ENCODE measurements at places on chromosomes 2 and 18. TPM values are rescaled to one million over a fixed set of nuclear protein-coding genes. Genes with fewer than 3 reads are reported as not detected.

- peak overlapping the region; percentile 3 for H3K27ac ChIP-seq
- H3K27me3 ChIP-seq, result no peaks in the 10 kb centered on the region
- no peaks in the 10 kb centered on the region for H3K4me1 ChIP-seq
- no peak overlapping the region for H3K4me3 ChIP-seq
Measured at GRCh38 chr2:35651688-35652323, 703.8 kb upstream of the CRIM1 start.

DNA sequence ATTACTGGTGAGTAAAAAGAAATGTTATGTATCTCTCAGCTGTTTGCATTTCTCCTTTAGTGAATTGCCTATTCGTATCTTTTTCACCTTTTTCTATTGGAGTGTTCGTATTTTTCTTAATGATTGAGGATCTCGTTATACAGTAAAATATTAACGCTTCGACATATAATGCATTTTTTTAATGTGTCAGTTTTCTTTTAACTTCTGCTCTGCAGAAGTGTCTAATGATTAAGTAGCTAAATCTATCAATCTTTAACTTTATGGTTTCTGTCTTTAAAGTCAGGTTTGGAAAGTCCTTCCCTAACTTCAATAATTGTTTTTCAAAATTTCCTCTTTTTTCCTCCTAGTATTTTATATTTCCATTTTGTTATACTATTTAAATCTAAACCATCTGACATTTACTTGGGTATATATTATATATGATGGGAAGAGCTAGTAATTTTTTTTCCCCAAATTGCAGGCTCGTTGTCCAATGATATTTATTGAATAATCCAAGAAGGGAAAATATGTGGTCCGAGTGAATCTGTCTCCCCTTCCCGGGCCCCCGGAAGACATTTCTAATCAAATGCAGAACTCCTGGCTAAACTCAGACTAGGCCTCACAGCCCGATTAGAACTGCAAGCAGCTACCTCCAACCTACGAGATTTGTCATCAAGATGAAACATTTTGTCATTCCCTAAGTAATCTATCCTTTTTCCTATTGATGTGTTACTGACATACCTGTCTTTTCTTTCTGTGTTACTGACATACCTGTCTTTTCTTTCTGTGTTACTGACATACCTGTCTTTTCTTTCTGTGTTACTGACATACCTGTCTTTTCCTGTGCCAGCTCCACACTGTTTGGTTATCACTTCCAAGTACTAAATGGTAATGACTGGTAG is 17.2 kb downstream of the PCBP1 start:
- H3K4me3 ChIP-seq, result peak overlapping the region; percentile 52
- H3K27ac ChIP-seq, result peak overlapping the region; percentile 93
- H3K4me1 ChIP-seq, result peaks cover 43% of the 10 kb centered on the region
- peak; percentile 80 for DNase-seq

Gene NEU2
- not detected for total RNA-seq

Gene ARID5A
- total RNA-seq, result 4.1 TPM

Gene GAL3ST2
- total RNA-seq, result 0.86 TPM

Gene SERPINB10
- not detected for total RNA-seq

- DNase-seq, result no peak
- no peak overlapping the region for H3K4me3 ChIP-seq
- no peaks in the 10 kb centered on the region for H3K27me3 ChIP-seq
- H3K27ac ChIP-seq, result no peak overlapping the region
- H3K36me3 ChIP-seq, result peaks cover 11% of the 10 kb centered on the region
- H3K4me1 ChIP-seq, result peaks cover 9% of the 10 kb centered on the region
Measured at GRCh38 chr2:23760736-23761135, 166.2 kb downstream of the ATAD2B start.

Gene SLC16A14
- 10.1 TPM for total RNA-seq

DNA sequence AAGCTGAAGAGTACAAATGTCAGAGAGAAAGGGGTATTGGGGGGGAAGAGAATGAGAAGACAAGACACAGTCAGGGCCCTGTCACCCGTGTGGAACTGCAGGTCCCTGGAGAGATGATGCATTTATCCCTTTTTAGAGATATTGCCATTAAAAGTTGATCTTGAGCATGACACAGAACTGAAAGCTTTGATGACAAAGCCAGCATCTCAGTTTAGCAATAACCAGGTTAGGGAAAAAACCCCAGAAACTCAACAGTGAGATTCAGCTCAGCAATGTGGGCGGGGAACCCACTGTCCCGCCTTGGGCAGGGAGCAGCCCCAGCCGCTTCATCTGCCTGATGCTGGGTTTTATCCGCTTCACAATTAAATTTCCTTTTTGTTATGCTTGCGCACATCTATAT is 181.1 kb downstream of the NEDD4L start:
- peaks cover 65% of the 10 kb centered on the region for H3K4me1 ChIP-seq
- no peaks in the 10 kb centered on the region for H3K27me3 ChIP-seq
- no peak overlapping the region for H3K4me3 ChIP-seq
- H3K27ac ChIP-seq, result no peak overlapping the region

DNA sequence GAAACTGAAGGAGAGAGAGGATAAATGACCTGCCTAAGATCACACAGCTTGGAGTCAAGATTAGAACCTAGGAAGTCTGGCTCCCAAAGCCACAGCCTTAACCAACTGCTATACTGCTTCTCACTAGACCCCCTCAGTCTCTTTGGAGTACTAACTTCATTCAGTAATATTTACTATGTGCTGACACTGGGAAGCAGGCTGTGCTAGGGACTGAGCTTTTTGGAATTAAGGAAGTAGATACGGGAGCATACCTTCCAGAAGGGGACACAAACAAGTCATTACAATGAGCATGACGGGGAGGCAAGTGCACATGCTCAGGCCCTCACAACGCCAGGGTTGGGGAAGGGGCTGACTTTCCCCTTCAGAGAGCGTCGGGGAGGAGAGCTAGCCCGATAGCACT is 97.7 kb downstream of the INO80D start:
- no peak for DNase-seq
- H3K36me3 ChIP-seq, result peaks cover 13% of the 10 kb centered on the region
- no peak overlapping the region for H3K4me3 ChIP-seq
- no peaks in the 10 kb centered on the region for H3K27me3 ChIP-seq
- H3K27ac ChIP-seq, result no peak overlapping the region
- no peaks in the 10 kb centered on the region for H3K4me1 ChIP-seq

Gene GREB1L
- total RNA-seq, result 25.5 TPM

DNA sequence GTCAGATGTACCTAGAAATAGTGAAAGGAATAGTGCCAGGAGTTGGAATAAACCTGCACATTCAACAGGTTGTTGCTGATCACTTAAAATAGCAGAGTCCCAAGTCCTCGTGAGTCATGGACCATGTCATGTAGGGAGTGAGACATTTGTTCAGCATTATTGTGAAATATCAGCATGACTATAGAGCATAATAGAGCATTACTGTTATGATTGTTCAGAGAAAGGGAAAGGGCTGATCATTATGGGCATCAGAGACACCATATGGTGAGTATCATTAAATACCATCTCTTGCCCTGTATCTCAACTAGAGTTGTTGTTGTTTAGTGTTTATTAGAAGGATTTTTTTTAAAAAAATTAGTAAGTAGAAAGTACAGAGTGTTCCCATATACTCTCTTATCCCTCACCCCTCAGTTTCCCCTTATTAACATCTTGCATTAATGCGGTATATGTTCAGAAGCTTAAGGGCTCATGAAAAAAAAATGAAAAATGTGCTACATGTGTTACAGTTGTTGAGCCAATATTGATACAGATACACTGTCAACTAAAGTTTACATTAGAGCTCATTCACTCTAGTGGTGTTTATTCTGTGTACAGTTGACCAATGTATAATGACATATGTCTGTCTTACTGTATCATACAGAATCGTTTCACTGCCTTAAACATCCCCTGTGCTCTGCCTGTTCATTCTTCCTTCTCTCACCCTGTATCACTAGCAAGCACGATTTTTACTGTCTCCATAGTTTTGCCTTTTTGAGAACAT is 5.7 kb downstream of the ELAC1 start:
- H3K4me1 ChIP-seq, result peaks cover 16% of the 10 kb centered on the region
- no peak overlapping the region for H3K4me3 ChIP-seq
- H3K36me3 ChIP-seq, result peaks cover 41% of the 10 kb centered on the region
- no peak overlapping the region for H3K27ac ChIP-seq

DNA sequence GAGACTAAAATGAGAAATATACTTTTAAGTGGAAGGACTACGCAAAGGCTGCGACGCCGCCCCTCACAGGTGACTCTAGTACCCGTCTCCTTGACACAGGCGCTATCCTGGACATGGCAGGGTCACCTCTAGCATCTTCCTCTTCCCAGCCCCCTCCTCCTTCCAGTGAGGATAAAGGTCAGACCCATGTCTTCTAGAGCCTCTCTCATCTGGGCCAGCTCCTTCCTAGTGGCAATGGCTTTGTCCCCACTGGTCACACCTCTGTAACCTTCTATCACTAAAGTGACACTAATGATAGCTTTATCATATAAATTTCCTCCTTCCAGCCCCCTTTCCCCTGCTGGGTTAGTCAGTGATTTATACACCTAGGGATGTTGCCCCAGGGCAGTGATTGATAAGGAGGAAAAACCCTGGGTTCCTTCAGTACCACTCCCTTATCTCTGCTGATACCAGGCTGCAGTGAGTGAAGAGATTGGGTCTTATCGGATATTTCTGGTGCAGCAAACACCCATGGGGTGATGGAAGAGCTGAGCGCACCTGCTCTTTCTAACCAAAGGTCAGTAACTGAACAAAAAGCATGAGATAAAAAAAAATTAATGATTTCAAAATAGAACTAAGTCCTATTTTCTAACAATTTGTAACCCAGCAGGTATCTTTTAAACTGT is 62.0 kb upstream of the FZD5 start:
- H3K27ac ChIP-seq, result no peak overlapping the region
- H3K27me3 ChIP-seq, result no peaks in the 10 kb centered on the region
- no peak for DNase-seq
- peaks cover 6% of the 10 kb centered on the region for H3K36me3 ChIP-seq
- no peak overlapping the region for H3K4me3 ChIP-seq
- peaks cover 15% of the 10 kb centered on the region for H3K4me1 ChIP-seq

Gene SERPINE2
- total RNA-seq, result 48.6 TPM

Measured in mesothelial cell of epicardium (in vitro differentiated cells).